ENCODE measurements at places on chromosomes 16 and 17.

GRCh38 chr17:61335845-61336655, 63.6 kb upstream of the TBX2 start:
- no peak for DNase-seq
- no peaks in the 10 kb centered on the region for H3K27me3 ChIP-seq
- H3K36me3 ChIP-seq: no peaks in the 10 kb centered on the region
- H3K27ac ChIP-seq: peak overlapping the region; percentile 40

DNA sequence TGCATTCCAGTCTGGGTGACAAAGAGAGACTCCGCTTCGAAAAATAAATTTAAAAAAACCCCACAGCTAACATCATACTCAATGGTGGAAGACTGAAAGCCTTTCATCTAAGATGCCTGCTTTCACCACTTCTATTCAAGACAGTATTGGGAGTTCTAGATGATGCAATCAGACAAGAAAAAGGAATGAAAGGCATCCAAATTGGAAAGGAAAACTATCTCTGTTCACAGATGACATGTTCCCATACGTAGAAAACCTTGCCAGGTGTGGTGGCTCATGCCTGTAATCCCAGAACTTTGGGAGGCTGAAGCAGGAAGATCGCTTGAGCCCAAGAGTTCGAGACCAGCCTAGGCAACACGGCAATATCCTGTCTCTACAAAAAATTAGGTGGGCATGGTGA, 31.1 kb downstream of the RANBP10 start:
- H3K27ac ChIP-seq: no peak overlapping the region
- no peak for DNase-seq
- 0 out of 2 replicates have a peak, but pooled peaks cover 1% of the 10 kb centered on the region for H3K4me1 ChIP-seq
- H3K4me3 ChIP-seq: no peak overlapping the region
- no peaks in the 10 kb centered on the region for H3K27me3 ChIP-seq
- no peaks in the 10 kb centered on the region for H3K36me3 ChIP-seq

DNA sequence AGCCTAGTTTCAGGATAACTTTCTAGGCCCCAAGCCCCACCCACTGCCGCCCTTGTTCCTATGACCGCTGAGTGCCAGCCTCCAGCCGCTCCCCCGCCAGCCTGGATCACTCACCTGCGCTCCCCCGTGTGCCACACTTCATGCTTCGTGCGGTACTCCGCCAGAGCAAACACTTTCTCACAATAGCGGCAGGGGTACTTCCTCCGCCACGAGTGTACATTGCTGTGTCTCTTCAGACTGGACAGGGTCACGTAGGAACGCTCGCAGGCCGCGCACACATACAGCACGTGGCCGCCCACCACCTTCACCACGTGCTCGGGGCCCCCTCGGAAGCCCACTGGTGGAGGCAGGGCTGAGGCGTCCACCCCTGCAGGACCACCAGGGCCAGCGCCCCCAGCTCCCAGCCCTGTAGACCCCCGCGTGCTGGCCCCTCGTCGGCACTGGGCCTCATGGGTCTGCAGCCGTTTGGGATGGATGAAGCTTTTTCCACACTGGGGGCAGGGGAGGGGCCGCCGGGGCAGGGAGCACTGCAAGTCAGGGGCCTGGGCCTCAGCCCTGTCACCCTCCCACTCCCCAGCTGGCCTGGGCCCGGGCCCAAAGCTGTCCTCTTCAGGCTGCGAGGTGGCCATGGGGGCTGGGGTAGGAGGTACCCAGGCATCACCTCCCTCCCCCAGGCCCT, 13.7 kb downstream of the ZBTB4 start:
- no peak overlapping the region for H3K27ac ChIP-seq
- H3K36me3 ChIP-seq: no peaks in the 10 kb centered on the region
- no peak for DNase-seq
- H3K4me1 ChIP-seq: peaks cover 18% of the 10 kb centered on the region
- no peaks in the 10 kb centered on the region for H3K27me3 ChIP-seq

- DNase-seq: no peak
- H3K4me1 ChIP-seq: peaks cover 3% of the 10 kb centered on the region
- H3K27me3 ChIP-seq: no peaks in the 10 kb centered on the region
- H3K36me3 ChIP-seq: no peaks in the 10 kb centered on the region
- no peak overlapping the region for H3K4me3 ChIP-seq
Observed at GRCh38 chr17:62996221-62996620, 30.2 kb downstream of the TANC2 start.

DNA sequence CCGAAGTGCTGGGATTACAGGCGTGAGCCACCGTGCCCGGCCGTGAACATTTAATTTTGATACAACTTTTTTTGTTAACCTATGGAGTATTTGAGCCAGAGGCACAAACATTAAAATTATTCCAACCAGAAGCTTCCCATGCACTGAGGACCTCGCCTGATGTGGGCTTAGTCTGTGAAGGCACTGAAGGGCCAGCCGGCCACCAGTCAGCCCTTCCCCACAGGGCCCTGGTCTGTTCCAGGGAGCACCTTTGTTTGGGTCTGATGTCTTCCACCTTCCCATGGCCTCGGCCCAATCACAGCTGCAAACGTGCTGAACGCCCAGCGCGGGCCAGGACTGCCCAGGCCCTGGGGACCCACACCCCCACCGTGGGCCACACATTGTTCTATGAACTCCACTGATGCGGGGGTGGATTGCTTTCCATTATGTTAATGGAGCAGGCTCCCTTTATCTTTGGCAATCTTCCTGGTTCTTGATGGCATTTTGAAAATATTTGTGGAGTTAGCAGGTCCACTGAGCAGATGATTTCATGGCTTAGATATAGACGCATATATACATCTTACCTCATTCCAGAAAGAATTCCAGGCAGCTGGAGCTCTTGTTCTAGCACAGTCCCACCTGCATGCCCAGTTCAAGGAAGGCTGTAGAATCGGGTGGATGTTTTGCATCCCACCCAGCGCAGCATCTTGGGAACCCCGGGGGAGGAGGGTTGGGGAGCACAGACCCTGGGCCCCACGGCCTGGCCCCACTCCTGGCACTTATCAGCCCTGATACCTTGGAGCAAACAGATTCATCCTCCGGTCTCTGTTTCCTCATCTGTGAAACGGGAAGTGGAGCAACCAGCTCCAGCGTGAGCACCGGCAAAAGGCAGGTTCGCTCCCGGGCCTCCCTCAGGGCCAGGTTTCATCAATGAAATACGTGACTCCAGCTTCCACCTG, 14.5 kb downstream of the SPIRE2 start:
- H3K27me3 ChIP-seq: no peaks in the 10 kb centered on the region
- no peak overlapping the region for H3K4me3 ChIP-seq
- no peak overlapping the region for H3K27ac ChIP-seq
- no peaks in the 10 kb centered on the region for H3K36me3 ChIP-seq
- peaks cover 9% of the 10 kb centered on the region for H3K4me1 ChIP-seq
- no peak for DNase-seq

DNA sequence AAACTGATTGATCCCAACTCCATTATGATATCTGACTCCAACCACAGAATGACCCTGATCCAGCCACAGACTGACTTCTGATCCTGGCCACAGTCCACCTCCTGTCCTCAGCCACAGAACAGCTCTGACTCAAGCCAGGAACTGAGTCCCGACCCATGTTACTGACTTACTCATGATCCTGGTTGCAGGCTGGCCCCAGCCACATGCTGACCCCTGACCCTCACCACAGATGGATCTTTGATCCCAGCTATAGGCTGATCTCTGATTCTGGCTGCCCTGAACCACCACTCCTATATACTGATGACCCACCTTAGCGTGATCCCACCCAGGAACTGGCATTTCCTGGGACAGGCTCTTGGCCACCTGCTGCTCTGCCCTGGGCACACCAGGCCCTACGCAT, 32.2 kb upstream of the IL21R start:
- H3K4me1 ChIP-seq: peaks cover 5% of the 10 kb centered on the region
- DNase-seq: no peak
- H3K36me3 ChIP-seq: no peaks in the 10 kb centered on the region
- H3K27ac ChIP-seq: no peak overlapping the region

DNA sequence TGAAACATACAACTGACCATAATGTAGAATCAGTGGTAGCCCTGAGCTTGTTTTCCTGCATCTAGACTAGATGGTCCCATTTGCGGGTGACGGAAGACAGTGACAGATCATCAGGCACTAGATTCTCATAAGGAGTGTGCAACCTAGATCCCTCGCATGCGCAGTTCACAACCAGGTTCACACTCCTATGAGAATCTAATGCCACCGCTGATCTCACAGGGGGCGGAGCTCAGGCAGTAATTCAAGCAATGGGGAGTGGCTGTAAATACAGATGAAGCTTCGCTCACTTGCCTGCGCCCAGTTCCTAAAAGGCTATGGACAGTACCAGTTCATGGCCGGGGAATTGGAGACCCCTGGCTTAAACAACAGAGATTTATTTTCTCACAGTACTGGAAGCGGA, 656.3 kb downstream of the HS3ST4 start:
- H3K27me3 ChIP-seq: no peaks in the 10 kb centered on the region
- H3K4me3 ChIP-seq: no peak overlapping the region
- no peak overlapping the region for H3K27ac ChIP-seq
- H3K36me3 ChIP-seq: no peaks in the 10 kb centered on the region
- no peaks in the 10 kb centered on the region for H3K4me1 ChIP-seq

DNA sequence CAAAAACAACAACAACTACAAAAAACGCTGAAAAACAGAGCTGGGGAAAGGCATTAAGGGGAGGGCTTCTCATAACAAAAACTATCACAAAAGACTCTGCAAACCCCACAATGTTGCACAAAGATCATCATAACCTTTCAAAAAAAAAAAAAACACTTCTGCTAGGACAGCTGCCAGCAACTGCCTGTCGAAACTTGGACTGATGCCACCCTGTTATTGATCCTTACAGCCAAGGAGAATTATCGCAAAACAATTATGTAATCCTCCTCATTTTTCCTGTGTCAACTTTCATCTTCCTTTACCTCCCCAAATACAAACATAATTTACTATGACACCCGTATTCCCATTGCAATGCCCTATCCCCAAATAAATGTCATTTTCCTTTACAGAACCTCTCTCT, 9.3 kb downstream of the CCDC40 start:
- H3K27ac ChIP-seq: no peak overlapping the region
- no peak overlapping the region for H3K4me3 ChIP-seq
- no peaks in the 10 kb centered on the region for H3K36me3 ChIP-seq
- no peak for DNase-seq
- no peaks in the 10 kb centered on the region for H3K27me3 ChIP-seq

DNA sequence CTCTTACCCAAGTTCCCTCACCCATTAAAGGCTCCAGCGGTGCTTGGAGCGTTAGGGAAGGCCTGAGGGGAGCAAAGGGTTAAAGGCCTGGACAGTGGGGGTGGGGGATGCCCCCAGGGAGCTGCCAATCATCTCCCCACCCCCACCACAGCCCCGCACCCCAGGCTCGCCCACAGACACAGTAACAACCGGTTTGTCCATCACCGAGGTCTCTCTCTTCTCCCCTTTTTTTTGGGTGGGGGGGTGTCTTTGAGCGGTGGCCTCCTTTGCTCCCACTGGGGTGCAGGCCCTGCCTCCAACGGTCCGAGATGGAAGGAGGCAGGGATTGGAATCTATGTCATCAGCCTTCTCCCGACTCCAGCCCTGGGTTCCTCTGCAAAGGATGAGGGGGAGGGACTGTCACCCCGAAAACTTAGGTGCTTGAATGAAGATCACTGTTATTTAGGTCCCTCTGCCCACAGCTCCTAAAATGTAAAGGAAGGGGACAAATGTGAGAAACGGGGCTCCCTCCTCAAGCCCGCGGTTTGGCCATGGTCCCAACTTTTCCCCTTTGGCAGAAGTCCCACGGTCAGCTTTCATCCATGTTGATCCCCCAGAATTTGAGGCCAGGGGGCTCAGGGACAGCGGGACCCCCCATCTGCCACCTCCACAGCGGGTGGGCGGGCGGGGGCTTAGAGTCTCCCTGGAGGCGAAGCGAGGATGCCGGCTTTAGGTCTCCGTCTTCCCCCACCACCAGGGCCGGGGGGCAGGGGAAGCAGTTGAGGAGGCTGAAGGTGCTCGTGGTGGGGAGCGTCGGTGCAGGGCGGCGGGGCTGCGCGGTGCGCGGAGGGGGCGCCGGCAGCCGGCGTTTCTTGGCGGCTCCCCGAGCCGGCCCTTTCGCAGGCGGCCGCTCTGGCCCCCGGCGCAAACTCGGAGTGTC, 1.7 kb downstream of the EPOP start:
- peak overlapping the region; percentile 59 for H3K4me3 ChIP-seq
- H3K27ac ChIP-seq: peak overlapping the region; percentile 51
- H3K27me3 ChIP-seq: no peaks in the 10 kb centered on the region
- H3K36me3 ChIP-seq: no peaks in the 10 kb centered on the region
- DNase-seq: no peak

Data from Panc1 (cell line).